Non-pigmented ciliary epithelial cell (primary cell): ENCODE measurements at places on chromosomes 4 and X.
A peak's percentile ranks its signal among the peaks of the same experiment; 100 is the strongest.

DNA sequence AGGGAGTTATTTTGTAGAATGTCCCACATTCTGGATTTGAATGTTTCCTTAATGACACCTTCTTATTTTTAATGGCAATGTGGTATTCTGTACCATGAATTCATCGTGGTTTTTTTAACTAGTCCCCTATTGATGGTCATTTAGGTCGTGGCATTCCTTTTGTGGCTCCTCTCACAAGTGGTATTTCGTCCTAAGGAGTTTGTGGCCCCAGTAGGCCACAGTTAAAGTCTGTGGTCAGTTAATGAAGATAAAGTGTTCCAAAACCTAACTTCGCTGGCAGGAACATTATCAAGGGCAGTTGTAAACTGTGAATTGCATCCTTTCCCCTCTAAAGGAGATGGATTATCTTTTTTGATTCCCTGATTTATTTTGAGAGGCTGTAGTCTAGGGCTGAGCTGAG lies 133.2 kb downstream of the TMEM164 start:
- DNase-seq: no peak

DNA sequence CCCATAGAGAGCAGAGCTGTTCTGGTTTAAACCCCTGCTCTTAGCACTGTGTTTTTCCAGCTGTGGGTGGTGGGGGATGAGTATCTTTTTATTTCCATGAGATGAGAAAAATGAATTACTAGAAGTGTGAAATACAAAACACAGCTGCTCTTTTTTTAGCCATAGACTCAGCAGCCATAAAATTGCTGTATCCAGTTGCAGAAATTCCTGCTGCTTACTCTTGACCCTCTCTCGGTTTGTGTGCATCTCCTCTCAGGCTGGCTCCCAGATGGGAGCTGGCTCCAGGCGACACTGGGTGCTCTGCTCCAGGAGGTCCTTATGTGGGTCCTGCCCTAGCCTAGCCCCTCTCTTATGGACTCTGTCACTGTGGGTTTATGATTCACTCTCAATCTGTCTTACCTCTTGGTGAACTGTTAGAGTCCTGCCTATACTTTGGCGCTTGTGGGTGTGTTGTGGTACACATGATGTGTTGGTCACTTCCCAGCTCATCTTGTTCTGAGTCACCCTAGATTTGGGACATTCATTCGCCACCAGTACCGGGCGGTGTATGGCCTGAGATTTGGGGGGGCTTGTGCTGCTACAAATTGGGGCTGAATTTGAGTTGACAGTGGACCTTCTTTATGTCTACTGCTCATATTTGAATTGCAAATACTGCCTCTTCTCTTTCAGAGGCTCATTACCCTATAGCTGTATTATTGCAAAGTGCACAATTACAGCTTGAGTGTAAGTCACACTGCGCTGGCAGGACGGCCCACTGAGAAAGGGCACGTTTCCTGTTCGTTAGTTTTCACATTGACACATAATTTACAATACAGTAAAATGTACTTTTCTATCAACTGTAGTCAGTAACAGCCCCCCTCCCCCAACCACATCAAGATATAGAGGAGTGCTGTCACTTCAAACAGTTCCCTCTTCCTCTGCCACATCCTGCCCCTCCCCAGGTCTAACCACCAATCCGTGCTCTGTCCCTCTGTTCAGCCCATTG lies 46.9 kb upstream of the MSANTD1 start:
- peak; percentile 44 for DNase-seq

- no peak for DNase-seq
Observed at GRCh38 chrX:120752431-120753082, 122.7 kb upstream of the C1GALT1C1 start.

DNA sequence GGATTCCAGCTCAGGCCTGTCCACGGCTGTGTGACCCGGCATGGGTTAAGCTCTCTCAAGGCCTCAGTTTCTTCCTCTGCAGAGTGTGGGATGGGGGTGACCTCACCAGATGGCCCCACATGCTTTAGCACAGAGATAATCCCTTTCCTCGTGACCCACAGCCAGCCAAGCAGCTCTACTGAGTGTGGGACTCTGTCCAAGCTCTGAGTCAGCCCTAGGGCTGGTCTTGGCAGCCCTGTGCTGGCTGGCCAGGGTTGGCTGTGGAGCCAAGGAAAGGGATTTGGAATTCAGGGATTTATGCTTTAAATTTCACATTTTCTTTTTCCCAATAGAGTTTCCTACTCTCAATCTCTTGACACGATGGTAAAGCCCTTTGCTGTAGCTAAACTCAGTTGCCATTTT lies 19.7 kb upstream of the SPON2 start:
- peak; percentile 94 for DNase-seq

GRCh38 chr4:58962424-58962823 lies 1852.2 kb upstream of the IGFBP7 start:
- no peak for DNase-seq
